ENCODE measurements at places on chromosomes 7 and 10. TPM values are rescaled to one million over a fixed set of nuclear protein-coding genes. Genes with fewer than 3 reads are reported as not detected.

The CYP26C1 gene
- total RNA-seq: not detected

The STAG3 gene
- 0.23 TPM for total RNA-seq

The UCMA gene
- not detected for total RNA-seq

The COX15 gene
- total RNA-seq: 31.2 TPM

The ITPRID1 gene
- not detected for total RNA-seq

The FOXP2 gene
- 3.3 TPM for total RNA-seq

The SYNPO2L gene
- total RNA-seq: 0.68 TPM

The EPHB6 gene
- total RNA-seq: 32.3 TPM

The LIMK1 gene
- 35.9 TPM for total RNA-seq

The NKX2-3 gene
- total RNA-seq: not detected

The CPXM2 gene
- total RNA-seq: not detected

The ADRB1 gene
- not detected for total RNA-seq

Measured in pericardium fibroblast (primary cell).